Mesendoderm (in vitro differentiated cells): ENCODE measurements at places on chromosomes 5 and 9.

- H3K4me3 ChIP-seq = no peak overlapping the region
- no peaks in the 10 kb centered on the region for H3K4me1 ChIP-seq
- H3K27ac ChIP-seq = no peak overlapping the region
- no peak for DNase-seq
- peaks cover 61% of the 10 kb centered on the region for H3K27me3 ChIP-seq
- no peaks in the 10 kb centered on the region for H3K36me3 ChIP-seq
These were observed 23.5 kb downstream of the LMX1B start for GRCh38 chr9:126636983-126637798.

DNA sequence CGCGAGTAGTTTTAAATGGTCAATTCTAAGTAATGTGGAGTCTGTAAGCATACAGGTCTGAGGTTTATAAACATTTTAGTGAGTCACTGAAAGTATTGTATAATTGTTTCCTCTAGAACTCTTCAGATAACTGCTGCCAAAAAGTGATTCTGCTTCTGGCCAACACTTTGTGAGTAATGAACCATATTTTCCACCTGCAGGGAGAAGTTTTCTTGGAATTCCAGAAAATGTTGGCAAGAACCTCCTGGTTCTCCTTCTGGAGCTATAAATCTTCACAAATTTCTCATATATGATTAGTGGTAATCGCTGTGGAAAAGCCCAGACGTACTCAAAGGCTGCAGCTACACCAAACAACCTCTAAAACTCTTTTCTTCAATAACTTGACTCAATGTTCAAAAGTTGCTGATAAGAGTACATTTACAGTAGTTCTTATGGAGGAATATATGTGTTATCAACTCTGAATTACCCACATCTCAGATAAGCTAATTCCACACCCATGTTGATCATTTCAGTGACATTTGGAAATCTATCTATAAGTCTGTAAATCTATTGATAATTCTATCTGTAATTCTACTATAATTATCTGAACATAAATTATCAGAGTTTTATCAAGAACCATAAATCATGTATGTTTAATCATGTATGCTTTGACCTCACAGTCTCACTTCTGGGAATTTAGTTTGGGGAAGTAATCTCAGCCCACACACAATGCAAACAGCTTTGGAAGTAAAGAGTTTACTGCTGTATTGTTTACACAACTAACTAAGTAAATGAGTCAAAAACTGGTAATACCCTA, 74.1 kb downstream of the FNBP1 start:
- no peak overlapping the region for H3K4me3 ChIP-seq
- no peaks in the 10 kb centered on the region for H3K36me3 ChIP-seq
- DNase-seq = no peak
- no peak overlapping the region for H3K27ac ChIP-seq

DNA sequence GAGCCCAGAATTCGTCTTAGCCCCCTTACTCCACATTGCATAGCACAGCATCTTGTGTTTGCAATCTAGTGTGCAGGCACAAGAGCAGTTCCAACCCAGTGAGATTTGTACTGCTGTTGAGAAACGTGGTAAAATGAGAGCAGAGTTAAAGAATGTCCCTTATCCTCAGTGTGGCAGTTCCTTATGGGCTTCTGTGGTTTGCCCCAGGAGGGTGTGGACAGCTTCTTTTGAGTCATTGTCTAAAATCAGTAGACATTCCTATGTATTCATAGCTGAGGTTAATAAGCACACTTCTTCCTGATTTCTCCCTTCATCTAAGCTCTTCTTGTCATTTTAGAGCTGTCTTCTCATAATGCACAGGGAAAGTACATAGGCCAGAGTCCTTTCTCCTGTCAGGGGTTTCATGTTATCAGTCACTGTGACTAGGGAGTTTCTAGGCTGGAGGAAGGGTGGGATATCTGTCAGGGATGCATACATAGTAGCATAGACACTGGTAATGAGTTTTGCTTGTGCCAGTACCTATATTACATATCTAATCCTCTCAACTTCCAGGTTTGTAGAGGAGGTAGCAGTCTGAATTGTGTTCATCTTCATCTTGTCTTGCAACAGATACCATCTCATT, 2.0 kb upstream of the CAVIN4 start:
- DNase-seq = no peak
- H3K4me1 ChIP-seq = no peaks in the 10 kb centered on the region
- no peak overlapping the region for H3K4me3 ChIP-seq
- H3K27me3 ChIP-seq = no peaks in the 10 kb centered on the region

DNA sequence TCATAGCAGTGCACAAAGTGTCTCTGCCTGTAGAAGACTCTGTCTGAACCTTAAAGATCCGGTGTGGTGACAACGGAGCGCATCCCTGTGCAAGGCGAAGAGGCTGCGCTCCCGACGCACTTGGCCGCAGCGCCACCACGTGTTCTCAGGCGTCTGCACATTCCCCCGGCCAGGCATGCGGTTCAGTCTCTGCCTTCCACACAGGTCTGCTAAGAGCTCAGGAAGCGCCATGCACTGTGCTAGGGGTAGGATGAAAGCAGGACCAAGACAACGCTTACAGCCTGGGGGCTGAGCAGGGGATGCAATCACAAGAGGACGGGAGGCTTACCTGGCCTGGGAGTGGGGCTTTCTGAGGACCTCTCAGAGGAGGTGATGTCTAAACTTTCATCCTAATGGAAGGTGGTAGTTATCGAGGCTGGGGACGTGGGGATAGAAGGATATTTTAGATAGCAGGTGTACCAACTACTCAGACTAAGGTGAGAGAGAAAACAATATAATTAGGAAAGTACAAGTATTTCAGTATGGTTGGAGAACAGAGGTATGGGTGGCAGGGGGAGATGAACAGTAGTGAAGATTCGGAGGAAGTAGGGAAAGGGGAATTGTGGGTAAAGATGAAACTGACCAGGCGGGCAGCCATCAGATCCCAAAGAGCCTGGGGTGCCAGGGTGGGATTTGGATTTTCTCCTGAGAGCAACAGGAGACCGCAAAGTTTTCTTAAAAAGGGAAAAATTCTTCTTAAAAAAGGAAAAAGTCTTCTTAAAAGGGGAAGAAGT, 13.3 kb downstream of the CAPSL start:
- no peaks in the 10 kb centered on the region for H3K4me1 ChIP-seq
- peaks cover 5% of the 10 kb centered on the region for H3K27me3 ChIP-seq
- DNase-seq = peak; percentile 78
- H3K36me3 ChIP-seq = no peaks in the 10 kb centered on the region
